ENCODE measurements at places on chromosomes 7 and 10.

GRCh38 chr7:154304740-154305700 is 252.8 kb downstream of the DPP6 start:
- DNase-seq = no peak

DNA sequence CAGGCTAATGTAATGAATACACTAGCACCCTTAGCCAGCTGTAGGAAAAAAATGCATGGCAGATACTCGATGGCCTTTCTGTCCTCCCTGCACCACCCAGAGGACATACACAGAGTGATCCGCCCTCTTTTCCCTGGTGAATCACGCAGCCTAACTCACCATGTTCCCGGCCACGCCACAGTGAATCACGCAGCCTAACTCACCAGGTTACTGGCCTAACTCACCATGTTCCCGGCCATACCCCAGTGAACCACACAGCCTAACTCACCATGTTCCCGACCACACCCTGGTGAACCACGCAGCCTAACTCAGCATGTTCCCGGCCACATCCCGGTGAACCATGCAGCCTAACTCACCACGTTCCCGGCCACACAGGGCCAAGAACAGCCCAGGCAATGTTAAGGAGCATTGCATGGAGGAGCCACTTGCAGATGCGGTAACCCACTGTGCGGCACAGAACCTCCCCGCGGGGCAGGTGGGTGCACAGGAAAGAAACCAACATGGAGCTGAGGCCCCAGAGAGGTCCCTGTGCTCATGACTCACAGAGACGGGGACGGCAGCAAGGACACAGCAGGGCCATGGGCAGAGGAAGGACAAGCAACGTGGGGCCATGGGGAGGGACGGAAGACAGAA is 508.5 kb downstream of the DNAJB6 start:
- DNase-seq = no peak

DNA sequence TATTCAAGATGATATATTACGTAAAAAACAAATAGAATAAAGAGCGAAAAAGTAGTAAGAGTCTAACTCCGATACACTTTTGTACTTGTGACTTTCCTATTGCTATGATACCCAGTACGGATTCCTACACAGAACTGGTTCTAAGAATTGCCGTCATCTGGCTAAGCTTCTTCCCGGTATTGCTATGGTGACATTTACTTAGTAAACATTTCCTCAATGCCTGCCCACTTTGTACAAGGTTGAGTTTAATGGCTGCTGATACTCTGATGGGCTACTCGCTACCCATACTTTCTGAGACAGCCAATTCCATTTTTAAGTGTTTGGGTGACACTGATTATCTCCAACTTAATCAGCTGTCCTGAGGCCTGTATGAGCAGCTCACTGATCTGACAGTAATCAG is 55.6 kb downstream of the OSBPL3 start:
- no peak for DNase-seq

- no peak for DNase-seq
Observed at GRCh38 chr10:42776681-42777080, 5.9 kb upstream of the BMS1 start.

GRCh38 chr10:129024046-129024445 is 443.0 kb upstream of the MGMT start:
- no peak for DNase-seq

DNA sequence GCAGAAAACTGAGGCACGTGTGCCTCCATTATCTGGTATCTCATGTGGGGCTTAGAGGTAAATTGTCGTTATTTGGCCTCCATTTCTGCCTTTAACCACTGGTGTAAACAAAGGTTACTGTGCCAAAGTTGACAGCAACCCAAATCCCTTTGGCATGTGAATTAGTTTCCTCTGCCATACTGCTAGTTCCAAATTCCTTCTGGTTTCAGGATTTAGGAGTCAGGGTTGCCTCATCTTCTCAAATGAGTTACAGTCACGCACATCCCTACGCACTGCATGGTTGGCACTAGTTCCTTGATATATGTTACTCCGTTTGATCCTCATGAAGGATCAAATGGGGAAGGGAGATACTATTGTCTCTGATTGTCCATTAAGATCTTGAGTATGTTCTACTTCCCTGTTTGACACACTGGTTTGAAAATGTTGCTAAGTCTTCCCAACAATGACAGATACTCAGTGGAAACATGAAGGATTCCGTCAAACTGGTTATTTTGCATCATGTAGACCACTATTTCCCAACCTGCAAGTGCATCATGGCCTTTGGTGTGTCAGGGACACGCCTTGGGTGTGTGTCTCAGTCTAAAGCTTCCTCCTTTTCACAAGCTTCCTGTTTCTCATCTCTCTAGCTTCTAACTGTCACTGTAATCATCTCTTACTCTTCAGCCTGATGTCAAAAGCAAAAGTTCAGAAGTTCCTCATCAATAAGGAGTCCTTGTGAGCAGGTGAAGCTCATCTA is at the start of gene LIPN:
Gene LIPN, plus strand, starts transcription at position 655 of the 736 bp plus-strand sequence. CDS start 1,386 bp downstream, outside the sequence.
- DNase-seq = no peak

DNA sequence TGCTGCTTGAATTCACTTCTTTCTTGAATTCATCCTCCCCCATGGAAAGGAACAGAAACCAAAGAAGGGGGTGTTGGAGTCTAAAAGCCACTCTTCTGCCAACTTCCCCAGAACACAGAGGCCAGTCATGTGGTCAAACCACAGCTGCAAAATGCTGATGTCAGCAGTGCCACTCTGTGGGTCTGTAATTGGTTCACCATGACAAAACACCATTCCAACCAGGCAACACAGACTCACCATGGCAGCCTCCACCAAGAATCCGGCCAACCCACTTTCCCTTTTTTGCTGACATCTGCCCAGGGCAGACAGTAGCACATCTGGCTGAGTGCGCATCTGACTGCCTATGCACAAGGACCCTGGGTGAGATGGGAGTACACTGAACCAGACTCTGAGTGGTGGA is 16.8 kb downstream of the OSBPL3 start:
- no peak for DNase-seq

DNA sequence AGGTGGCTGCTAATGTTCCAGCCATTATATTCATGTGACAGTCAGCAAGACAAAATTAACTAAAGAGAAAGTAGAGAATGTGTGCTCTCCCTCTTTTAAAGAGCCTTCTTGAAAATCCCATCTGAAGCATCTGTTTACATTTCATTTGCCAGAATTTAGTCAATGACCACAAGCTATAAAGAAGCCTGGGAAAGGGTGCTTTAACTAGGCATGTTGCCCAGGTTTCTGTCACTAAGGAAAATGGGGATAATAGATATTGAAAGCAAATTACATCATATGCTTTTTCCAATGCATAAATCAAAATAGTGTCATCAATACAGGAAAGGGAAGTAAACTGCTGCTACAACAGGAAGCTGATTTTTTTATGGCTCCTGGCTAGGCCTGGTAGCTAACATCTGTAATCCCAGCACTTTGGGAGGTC is 67.7 kb downstream of the ELAPOR2 start:
- no peak for DNase-seq

GRCh38 chr10:88200312-88201032 is 337.0 kb downstream of the PTEN start:
- DNase-seq = no peak

- DNase-seq = no peak
Observed at GRCh38 chr7:13151978-13152377, 464.5 kb downstream of the ARL4A start.

- DNase-seq = no peak
Observed at GRCh38 chr7:124411796-124412195, 353.8 kb downstream of the GPR37 start.

GRCh38 chr7:108367946-108368345 is 88.3 kb downstream of the NRCAM start:
- DNase-seq = no peak

- no peak for DNase-seq
Observed at GRCh38 chr7:48130658-48131108, 40.6 kb upstream of the ABCA13 start.

GRCh38 chr7:76011442-76011861 is 17.1 kb upstream of the TMEM120A start:
- DNase-seq = no peak

DNA sequence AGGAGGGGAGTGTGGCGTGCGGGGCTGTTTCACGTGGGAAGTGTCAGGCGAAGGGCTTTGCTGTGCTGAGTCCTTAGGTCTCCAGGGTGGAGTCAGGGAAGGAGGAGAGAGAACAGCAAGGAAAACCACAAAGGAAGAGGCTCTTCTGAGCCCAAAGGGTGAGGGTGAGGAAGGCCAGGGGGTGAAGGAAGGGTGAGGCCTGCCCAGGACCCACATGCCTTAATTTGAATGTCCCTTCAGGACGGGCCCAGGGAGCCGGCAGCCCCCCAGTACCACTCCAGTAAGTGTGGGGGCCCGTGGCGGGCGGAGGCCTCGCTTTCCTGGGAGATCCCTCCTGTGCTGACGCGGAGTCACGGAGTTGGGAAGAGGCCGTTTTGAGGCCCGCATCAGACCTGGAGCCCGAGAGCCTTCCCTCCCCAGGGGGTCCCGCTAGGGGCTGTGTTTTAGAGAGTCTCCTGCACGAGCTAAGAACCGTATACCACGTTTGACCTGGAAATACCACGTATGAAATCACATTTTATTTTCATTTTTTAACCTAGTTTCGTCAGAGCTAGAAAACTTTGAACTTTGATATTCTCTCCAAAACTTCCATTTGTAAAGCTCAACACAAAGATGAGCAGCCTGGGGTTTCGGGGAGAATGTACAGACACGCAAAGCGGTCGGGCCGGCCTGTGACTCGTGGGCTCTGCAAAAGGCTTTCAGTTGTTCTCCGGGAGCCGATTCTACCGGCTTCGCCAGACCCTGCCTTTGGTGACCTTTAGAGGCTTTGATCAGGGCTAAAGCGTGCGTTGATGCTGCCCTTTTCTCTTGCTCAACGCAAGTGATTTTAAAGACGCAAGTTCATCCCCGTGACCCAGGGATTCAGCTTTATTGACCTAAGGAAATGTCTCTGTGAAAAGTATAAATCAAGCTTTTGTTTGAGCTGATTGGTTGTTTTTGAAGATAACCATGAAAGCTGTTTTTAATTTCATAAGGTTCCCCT is 23.6 kb upstream of the TTYH3 start:
- DNase-seq = no peak

- no peak for DNase-seq
Observed at GRCh38 chr10:103874730-103875129, 19.4 kb upstream of the SH3PXD2A start.

DNA sequence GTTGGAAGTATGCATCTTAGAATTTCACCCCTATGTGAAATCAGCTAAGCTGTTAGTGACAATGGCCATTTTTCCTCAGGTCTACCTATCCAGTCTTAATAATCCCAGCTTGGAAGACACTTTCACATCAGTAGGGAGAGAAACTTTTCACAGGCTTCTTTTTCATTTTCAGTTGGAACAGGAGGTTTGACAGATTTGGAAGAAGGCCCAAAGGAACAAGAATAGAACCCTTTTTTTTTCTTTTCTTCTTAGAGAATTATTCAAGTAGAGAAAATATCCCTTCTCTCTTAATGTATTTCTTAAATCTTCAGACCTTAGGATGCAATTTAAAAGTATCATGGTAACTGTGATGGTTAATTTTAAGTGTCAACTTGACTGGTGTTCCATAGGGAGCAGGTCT is 410.5 kb upstream of the C7orf33 start:
- no peak for DNase-seq
